ENCODE measurements at places on chromosomes 16 and 17.

DNA sequence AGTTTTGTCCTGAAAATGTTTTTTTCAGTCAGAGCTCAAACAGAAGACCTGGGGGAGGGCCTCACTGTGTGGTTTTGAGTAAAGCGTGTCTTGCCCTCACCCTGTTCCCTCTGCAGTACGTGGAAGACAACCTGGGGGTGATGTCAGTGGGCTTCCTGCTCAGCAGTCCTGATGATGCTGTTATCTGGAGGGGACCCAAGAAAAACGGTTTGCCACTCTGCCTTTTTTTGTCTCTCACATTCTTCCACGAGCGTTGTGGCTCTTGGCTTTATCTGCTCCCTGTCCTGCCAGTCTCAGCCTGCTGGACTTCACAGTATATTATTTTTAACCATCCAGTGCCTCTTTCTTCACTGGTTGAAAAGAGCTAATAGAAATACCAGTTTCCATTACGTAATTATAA, 12.9 kb downstream of the NUBP1 start:
- no peak for DNase-seq

- no peak for DNase-seq
These were observed 87.5 kb downstream of the ASIC2 start for GRCh38 chr17:33205552-33205951.

GRCh38 chr17:45353043-45353442, 36.2 kb upstream of the MAP3K14 start:
- DNase-seq = no peak

GRCh38 chr16:1678500-1679098, 520 bp downstream of the JPT2 start:
- DNase-seq = peak; percentile 36

DNA sequence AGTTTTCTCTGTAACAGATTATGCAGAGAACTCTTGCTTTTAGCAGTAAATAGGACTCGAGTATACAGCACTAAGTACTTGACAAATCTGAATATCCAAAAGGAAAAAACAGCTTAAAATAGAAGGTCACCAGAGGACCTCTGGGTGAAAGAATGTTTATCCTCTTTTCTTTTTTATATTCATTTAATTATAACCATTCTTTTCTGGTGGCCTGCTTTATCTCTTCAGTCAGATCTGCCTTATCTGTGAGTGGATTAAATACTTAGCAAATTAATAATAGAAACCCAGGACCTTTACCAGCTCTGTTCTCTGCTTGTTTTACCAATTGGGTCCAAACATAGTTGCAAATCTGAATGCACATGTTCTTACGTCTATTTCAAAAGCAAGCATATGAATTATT, 8.6 kb downstream of the DGKE start:
- DNase-seq = no peak

DNA sequence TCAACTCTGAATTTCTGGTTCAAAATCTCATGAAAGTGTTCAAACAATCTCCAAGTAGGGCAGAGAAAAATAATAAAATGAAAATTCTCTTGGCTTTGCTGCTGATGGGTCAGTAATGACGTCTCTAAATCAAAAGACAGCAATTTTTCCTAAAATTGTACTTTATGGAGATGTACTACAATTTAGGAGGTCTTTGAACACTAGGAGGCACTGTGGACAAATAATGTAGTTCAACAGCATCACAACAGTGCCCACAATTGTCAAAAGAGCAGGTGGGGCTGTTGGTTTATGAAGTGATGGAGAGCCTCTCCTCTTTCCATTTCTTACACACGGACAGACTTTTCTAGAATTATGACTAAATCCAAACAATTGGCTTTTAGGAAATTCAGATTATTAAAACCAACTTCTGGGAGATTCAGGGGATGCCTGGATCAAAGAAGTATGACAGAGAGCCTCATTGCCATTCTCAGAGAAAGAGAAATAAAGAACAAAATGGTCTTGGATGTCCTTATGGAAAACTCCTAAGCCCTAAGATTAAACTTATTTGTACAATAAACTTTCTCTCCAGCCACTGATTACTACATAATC, 23.8 kb downstream of the EZH1 start:
- DNase-seq = no peak

DNA sequence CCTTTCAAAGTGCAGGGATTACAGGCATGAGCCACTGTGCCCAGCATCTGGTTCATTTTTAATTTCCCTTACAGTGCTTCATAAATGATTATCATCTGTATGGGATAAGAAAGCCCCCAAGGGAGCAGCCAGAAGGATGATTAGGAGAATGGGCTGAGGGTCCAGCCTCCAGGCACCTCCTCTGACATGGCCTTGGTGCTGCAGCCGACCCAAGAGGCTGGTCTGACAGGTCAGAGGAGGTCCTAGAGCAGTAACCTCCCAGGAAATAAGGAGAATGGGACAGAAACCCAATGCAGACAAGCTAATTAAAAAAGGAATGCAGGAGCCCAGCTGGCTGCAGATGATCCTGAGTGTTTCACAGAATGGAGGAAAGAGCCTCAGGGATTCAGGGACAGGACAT, 29.0 kb downstream of the MRC2 start:
- DNase-seq = no peak

DNA sequence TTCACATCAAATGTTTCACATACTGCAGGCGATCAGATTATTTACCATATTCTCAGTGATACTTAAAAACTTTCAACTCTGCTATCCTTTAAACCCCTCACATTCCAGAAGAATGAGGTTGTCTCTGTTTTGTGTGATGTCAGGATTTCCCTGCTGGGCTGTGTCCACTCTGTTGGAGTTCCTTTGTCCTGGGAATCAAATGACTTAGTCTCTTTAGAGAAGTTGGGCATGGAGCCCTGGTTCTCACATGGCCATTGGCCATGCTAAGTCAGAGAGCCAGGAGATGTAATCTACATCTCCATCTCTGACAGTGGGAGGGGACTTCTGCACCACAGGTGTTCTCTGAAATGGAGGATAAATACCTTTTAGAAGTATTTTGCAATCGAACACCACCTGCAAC, 205.1 kb upstream of the MAF start:
- DNase-seq = no peak

GRCh38 chr17:77377710-77378235, 237.0 kb downstream of the SEC14L1 start:
- DNase-seq = no peak

- no peak for DNase-seq
These were observed 4.4 kb upstream of the IL27 start for GRCh38 chr16:28511031-28511430.

DNA sequence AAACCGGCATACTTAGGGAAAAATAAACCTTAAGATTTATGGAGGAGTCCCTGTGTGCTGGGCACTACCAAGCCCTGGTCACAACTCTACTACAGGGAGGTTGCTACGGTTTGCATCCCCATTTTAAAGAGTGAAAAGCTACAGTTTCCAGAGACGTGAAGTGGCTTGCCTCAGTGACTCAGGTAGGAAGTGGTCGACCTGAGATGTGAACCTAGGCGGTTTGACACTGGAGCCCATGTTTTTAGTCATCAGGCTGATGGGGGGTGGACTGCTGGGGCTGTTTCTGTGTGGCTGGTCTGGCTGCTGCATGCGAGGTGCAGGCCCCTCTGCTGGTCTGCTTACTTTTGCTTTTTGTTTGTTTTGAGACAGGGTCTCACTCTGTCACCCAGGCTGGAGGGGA, 6.6 kb downstream of the COX6A2 start:
- no peak for DNase-seq

All from stimulated activated CD4-positive, alpha-beta T cell treated with anti-CD3 and anti-CD28 coated beads, Interleukin-1b, Interleukin-23, amount 100 ng/mL, for 1 hour (primary cell).